ENCODE measurements at places on chromosomes 1 and 21. TPM values are rescaled to one million over a fixed set of nuclear protein-coding genes. Genes with fewer than 3 reads are reported as not detected.

Gene VSIG8
- not detected for total RNA-seq

Gene GPR37L1
- total RNA-seq, result 0.07 TPM

Gene EXOC8
- 8.1 TPM for total RNA-seq

Gene EXO1
- total RNA-seq, result 30.2 TPM

Gene FAM72B
- 13.4 TPM for total RNA-seq

Gene LCE1B
- not detected for total RNA-seq

Gene C1orf53
- 0.40 TPM for total RNA-seq

Gene HRNR
- total RNA-seq, result not detected

Gene C4BPB
- not detected for total RNA-seq

Gene FOXO6
- total RNA-seq, result 0.72 TPM

Gene BLACAT1
- total RNA-seq, result 3.9 TPM

Gene OR6N1
- not detected for total RNA-seq

Gene DVL1
- 78.6 TPM for total RNA-seq

Gene RBM11
- 0.23 TPM for total RNA-seq

Gene S100A4
- 33.8 TPM for total RNA-seq

Gene UBE2U
- total RNA-seq, result not detected

Gene COL24A1
- 0.07 TPM for total RNA-seq

Gene LUZP1
- 21.7 TPM for total RNA-seq

Gene SPRR1A
- not detected for total RNA-seq

Gene FALEC
- total RNA-seq, result not detected

Gene GPR25
- 0.65 TPM for total RNA-seq

Gene OR2L13
- total RNA-seq, result not detected

Gene SERINC2
- total RNA-seq, result 45.8 TPM

Gene NR0B2
- not detected for total RNA-seq

Gene NEK2
- 36.4 TPM for total RNA-seq

Gene TFF1
- total RNA-seq, result not detected

Gene PKLR
- total RNA-seq, result not detected

Gene KLHL20
- total RNA-seq, result 6.7 TPM

Gene CITED4
- total RNA-seq, result 43.4 TPM

Gene ECM1
- 13.1 TPM for total RNA-seq

Gene MMEL1
- total RNA-seq, result not detected

Gene GABRD
- total RNA-seq, result not detected

Gene PLCH2
- total RNA-seq, result 0.12 TPM

Gene ATAD3C
- 0.36 TPM for total RNA-seq

Gene C2CD4D
- 1.0 TPM for total RNA-seq

Gene SLAMF7
- total RNA-seq, result 0.06 TPM

Gene HSPA6
- 0.12 TPM for total RNA-seq

Gene CD1D
- total RNA-seq, result 0.72 TPM

Gene PLA2G5
- total RNA-seq, result not detected

Gene SELL
- not detected for total RNA-seq

Gene MSH4
- 0.75 TPM for total RNA-seq

Gene RIMS3
- 4.2 TPM for total RNA-seq

Gene XKR8
- 11.1 TPM for total RNA-seq

Gene LCE3D
- total RNA-seq, result not detected

Gene CD53
- not detected for total RNA-seq

Gene MYOC
- not detected for total RNA-seq

Gene CR1L
- not detected for total RNA-seq

Gene DUSP23
- total RNA-seq, result 83.5 TPM

Gene SHE
- not detected for total RNA-seq

Gene FAM110D
- total RNA-seq, result not detected

Gene UMODL1
- total RNA-seq, result not detected

Gene RAB7B
- not detected for total RNA-seq

Gene LINGO4
- total RNA-seq, result not detected

Gene SLC2A5
- total RNA-seq, result not detected
